ENCODE measurements at places on chromosomes 1 and 21.

DNA sequence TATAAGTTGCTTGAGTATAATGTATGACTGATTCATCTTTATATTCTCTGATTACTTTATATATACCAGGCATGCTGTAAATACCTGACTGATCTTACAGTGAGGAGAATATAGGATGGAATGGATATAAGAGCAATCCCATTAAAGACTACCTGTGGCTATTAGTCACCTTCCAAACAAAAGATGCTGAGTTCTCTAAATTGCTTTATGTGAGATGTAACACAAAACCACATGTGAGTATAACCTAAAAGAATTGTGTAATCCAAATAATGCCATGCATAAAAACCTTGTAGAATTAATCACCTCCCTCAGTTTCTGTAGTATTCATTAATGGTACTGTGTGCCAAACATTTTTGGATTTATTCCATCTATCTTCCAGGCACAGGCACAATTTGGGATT lies 134.6 kb upstream of the LRRC7 start:
- no peak for DNase-seq

DNA sequence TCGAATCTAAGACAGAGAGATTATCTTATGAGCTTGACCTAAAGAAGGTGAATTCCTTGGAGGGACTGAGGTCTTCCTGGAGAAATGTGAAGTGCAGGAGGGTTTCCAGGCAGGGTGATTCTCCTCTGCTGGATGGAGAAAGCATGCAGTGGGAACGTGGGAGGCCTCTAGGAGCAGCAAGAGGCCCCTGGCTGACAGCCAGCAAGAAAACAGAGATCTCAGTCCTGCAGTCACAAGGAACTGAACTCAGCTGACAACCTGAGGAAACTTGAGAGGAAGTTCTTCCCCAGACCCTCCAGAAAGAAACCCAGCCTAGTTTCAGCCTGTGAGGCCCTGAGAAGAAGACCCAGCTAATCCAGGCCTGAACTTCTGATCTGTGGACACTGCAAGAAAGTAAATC lies 345.9 kb downstream of the FAM72C start:
- no peak for DNase-seq

GRCh38 chr1:62276791-62277190 lies 42.4 kb downstream of the KANK4 start:
- no peak for DNase-seq

- DNase-seq, result no peak
Measured at GRCh38 chr1:199453723-199454122, 573.8 kb upstream of the NR5A2 start.

GRCh38 chr1:184078564-184079249 lies 27.2 kb downstream of the TSEN15 start:
- peak; percentile 57 for DNase-seq

GRCh38 chr1:47993416-47993740 lies 3.8 kb downstream of the TRABD2B start:
- no peak for DNase-seq

DNA sequence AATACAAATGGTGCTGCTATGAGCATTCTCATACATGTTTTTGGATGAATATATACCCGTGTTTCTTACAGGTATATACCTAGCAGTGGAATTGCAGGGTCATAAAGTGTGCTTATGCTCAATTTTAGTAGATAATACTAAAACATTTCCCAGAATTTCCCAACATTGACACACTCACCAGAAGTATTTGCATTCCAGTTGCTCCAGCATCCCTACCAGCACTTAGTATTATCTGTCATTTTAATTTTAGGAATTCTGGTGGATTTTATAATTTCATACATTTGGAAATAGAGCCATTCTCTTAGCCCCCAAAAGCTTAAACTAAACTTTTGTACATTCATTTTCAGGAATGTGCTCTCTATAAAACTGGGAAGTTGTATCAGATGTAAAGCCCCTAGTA lies 67.4 kb upstream of the ZNF326 start:
- no peak for DNase-seq

- peak; percentile 74 for DNase-seq
Measured at GRCh38 chr1:87968197-87968955, 639.7 kb downstream of the LMO4 start.

DNA sequence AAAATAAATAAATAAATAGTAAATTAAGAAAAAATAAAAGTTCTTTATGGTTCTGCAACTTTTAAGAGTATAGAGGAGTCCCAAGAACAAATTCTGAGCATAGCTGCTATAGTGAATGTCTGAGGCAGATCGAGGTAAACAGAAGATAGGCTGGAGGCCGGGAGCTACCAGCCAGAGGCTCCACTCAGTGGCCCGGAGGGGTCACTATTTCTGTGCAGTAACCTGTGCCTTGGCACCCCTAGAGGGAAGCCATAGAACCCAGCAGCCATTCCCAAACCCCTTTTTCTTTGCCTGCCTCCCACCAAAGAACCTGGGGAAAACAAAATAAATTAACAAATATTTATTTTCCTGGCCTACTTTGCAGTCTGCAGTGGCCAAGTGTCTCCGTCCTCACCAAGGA lies 38.4 kb upstream of the HEATR1 start:
- no peak for DNase-seq

GRCh38 chr1:155971910-155972809 lies 6.2 kb downstream of the ARHGEF2 start:
- DNase-seq, result no peak

DNA sequence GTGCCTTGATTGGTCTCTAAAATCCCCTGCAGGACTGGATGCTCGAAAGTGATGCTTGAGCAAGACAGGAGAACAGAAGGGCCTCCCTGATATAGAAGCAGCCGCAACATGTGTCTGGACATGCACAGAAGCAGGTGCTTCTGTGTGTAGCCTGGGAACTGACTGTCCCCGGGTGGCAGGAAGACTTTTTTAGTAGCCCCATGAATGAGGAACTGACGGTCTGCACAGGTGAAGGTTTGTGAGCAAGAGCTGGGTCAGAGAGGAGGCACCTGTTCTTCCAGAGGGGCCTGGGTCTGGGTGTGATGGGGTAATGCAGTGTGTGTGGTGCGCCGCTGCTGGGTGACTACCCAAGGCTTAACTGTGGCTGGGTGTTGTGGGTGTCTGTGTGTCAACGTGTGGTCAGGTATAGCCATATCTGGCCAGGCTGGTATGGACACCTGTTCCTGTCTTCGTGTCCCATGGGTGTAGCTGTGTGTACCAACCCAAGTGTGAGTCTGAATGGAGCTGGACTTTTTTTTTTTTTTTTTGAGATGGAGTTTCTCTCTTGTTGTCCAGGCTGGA lies 39.1 kb upstream of the FOXO6 start:
- no peak for DNase-seq

- no peak for DNase-seq
Measured at GRCh38 chr1:152461544-152461943, 47.5 kb upstream of the CRNN start.

DNA sequence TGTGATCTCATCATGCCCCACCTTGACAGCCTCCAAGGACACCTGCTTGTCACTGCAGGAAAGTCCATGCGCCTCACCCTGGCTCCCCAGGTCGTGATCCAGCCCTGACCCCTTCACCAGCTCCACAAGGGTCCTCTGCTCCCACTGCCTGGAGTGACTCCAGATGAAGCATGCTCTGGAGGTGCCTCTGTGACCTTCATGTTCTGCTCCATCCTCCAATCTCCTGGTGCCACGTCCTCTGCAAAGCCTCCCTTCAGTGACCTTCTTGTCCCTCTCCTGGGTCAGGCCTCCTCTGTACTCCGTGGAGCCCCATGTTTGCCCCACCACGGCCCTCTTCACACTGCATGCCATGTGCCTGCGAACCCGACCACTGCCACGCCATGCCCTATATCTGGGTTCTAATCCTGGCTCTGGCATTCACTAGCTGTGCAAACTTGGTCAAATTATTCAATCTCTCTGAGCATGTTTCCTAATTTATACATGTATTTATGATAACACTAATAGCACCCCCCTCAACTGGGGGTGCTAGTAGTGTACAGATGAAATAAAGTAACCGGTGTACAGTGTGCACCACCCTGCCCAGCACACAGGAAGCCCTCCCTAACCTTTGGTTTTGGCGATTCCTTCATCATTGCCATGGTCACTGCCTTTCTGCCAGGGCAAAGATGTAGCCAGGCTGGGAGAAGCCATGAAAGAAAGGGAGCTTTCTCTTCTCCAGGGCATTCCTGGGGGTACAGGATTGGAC lies 77.4 kb downstream of the STUM start:
- no peak for DNase-seq

DNA sequence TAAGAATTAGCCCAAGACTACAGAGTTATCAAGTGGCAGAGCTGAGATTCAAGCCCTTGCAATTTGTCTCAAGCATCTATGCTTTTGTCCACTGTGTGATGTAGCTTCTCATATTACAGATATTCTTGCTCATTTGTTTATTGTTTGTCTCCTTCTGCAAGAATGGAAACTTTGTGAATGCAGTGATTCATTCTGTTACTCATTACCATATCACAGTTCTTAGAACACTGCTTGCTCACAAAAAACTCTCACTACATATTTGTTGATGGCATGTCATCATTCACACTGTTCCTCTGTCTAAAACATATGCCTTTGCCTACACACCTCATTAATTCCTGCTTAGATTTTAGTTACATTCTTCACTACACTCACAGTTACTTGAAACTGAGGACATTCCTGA lies 1198.9 kb downstream of the PLA2G4A start:
- DNase-seq, result no peak

DNA sequence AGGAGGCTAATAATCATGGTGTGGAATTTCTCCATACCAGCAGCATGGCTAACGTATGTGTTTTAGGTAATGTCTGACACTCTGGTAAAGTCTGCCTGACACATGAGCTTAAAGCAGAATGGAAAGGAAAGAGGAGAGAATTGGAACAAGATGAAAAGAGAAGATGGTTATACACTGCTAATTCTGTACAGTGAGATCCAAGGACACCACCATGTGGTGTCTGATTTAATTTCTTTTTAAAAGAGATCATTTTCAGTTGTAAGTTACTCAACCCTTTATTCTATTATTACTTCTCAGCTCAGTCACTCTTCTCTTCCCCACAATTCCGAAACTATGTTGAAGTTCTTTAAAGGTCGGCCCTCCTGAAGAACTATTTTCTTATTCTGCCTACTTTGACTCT lies 15.6 kb downstream of the PRKAB2 start:
- no peak for DNase-seq

DNA sequence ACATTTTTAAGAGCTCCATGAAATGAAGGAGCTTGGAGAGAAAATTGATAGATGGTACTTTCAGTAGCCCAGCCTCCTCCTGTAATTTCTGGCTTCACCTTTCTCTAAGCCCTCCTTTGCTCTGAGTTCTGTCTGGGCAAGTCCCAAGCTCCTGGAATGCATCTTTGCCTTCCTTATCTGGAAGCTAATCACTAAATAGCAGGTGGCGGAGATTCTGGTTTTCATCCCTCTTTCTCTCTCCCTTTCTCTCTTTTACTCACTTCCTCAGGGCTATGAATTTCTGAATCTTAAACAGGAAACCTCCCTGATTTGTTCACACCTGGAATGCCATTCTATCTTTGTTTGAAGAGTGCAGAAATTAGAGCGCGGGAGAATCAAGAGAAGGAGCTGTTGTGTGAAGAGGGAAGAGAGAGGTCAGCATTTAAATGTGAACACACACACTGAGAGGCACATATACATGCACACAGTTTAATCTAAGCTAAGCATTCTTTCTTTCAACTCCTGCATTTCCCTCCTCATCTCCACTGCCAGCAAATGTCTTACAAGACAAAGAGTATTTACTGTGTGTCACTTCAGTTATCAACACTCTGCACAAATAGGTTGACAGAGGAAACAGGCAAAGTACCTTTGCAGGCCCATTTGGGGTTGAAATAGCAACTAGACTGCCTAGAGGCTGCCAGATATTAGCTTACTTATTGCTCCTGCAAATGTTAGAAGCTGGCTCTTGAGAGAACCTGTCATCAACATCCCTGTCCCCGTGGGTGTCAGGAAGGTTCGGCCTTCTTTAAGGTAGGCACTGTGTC lies 199.4 kb upstream of the CAMK1G start:
- DNase-seq, result no peak

- DNase-seq, result no peak
Measured at GRCh38 chr1:85300140-85300539, 23.7 kb upstream of the BCL10 start.

DNA sequence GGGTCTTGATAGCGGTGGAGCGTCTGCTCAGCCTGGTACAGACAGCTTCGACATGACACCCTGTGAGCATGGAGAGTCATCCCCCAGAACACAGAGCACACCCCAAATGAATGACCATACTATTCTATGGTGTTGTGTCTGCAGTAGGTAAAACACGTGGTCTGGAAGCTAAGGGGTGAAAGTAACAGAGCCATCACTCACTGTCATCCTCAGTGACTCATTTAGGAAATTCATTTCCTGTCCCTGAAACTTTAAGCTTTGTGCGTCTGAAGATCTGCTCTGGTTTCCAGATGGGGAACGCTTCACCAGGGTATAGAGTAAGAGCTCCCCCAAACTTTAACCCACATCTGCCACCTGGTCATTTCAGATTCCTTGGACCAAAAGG lies 94.8 kb upstream of the DISP3 start:
- DNase-seq, result no peak

DNA sequence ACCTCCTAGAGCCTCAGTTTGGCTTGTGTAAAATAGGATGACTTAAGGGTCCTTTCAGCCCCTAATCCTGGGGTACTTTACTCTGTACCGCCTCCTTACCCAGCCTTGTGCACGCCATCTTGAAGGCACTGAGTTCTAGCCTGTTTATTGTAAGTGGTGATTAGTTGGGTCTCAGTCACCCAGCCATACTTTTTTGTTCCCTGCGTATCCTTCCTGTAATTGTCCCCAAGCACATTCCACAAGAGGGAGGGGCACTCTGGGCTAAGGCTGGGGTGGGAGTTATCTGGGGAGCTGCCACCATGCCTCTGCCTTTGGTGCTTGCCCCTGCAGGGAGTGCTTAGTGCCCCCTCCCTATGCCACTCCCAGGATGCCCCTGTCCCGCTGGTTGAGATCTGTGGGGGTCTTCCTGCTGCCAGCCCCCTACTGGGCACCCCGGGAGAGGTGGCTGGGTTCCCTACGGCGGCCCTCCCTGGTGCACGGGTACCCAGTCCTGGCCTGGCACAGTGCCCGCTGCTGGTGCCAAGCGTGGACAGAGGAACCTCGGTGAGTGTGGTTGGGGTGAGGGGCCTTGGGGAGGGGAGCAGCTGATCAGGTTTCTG lies 856 bp downstream of the FDPS start:
- DNase-seq, result no peak

GRCh38 chr1:1470626-1471388 lies 758 bp upstream of the ATAD3B start:
- DNase-seq, result no peak

GRCh38 chr1:190084552-190084951 lies 393.1 kb downstream of the BRINP3 start:
- DNase-seq, result no peak

GRCh38 chr1:207404849-207405525 lies 49.1 kb upstream of the CR2 start:
- DNase-seq, result no peak
